ENCODE measurements at places on chromosomes 1 and 21.

GRCh38 chr1:34762474-34763141 is 3.1 kb downstream of the GJB4 start:
- no peak for DNase-seq

DNA sequence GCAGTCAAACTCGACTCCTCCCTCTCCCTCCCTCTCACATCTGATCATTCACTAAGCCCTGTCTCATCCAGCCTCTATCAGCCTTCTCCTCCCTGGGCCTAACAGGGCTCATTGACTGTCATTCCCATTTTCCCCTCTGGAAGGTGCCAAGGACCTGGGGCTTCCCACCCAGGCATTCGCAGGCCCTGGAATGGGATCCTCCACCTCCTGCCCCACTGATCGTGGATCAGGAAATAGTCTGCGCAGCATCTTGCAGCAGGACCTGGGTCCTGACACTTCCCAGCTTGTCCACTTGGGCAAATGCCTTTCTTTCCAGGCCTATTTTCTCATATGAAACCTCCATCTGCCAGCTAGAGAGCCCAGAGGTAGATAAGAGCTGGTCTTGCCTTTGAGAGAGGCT is 71.2 kb upstream of the ZC3H12A start:
- no peak for DNase-seq

GRCh38 chr1:110148961-110149360 is 1.3 kb upstream of the SLC6A17 start:
- DNase-seq = no peak

GRCh38 chr21:18715606-18716005 is 312.0 kb upstream of the TMPRSS15 start:
- DNase-seq = no peak

GRCh38 chr1:19272064-19272463 is 16.5 kb downstream of the AKR7A3 start:
- no peak for DNase-seq

- DNase-seq = peak; percentile 70
Observed at GRCh38 chr1:1264868-1265272, 8.8 kb downstream of the UBE2J2 start.

DNA sequence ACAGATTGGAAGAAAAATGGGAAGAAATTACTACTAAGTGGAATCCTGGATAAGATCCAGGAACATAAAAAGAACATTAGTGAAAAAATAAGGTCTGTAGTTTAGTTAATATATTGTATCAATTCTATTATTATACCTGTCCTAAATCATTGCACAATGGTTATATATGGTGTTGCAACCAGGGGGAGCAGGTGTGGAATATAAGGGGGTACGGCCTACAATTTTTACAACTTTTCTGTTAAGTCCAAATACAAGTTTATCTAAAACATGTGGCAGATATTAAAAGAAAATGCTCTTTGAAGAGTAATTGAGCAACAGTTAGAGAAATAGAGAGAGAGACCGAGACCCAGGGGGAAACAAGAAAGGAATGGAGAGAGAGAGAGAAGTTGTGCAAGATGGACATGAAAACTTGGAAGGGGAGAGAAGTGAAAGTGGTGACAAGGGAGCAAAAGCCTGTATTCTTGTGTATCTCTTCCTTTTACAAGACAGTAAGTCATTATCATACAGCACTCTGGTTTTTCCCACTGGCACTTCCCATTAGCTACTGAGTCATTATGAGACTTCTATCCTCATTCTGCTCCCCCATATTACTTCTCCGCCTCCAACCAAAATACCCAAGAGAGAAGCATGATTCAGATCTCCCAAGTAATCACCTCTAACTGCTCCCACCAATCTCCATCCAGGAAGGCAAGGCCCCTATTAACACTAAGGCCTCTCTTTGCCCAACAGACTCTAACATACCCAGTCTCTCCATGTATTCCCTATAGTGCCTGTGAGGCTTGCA is 22.3 kb upstream of the TRAF3IP3 start:
- DNase-seq = no peak

- no peak for DNase-seq
Observed at GRCh38 chr21:15722591-15723324, 7.0 kb upstream of the USP25 start.

- no peak for DNase-seq
Observed at GRCh38 chr1:86596741-86597290, 49.9 kb downstream of the CLCA4 start.

- DNase-seq = no peak
Observed at GRCh38 chr1:24855474-24855873, 74.6 kb downstream of the RUNX3 start.

GRCh38 chr1:8791819-8792218 is 25.6 kb downstream of the RERE start:
- DNase-seq = no peak

GRCh38 chr1:25562928-25563283 is 19.5 kb downstream of the LDLRAP1 start:
- DNase-seq = no peak

GRCh38 chr1:39411526-39412478 is 79.6 kb upstream of the BMP8A start:
- no peak for DNase-seq

DNA sequence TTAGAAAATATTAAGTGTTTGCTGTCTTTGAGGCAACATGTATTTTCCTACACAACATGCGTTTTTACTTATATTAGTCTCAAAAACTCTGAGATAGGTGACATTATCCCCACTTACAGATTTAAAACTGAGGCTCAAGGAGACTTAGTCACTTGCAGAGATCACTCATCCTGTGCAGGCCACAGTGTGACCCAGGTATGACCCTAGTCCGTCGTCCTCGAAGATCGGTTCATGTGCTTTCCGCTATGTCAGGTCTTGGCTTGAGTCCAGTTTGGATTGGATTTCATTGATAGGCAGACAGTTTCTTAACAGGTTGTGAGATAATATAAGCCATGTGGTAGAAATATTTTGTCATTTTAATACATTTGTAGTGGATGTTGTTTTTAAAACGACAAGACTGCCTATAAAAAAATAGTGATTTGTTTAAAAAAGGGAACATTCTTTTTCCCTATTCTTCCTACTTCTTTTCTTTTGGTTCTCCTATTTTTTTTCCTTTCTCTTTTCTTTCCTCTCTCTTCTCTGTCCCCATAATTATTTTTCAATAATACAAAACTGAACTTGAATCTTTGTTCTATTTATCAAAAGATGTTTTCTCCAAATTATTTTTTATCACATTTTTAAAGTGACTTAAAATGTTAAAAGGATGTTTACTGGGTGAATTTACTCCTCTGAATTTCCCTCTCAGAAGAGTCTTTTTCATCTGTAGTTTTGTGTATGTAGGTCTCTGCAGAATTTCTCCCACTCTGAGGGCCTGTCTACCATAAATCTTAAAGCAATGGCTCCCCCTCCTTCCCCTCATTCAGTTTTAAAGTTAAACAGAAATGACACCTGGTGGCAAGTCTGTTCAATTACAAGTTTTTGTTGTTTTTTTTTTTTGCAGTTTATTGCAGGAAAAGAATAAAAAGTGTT is 81.8 kb downstream of the PHTF1 start:
- peak; percentile 65 for DNase-seq

DNA sequence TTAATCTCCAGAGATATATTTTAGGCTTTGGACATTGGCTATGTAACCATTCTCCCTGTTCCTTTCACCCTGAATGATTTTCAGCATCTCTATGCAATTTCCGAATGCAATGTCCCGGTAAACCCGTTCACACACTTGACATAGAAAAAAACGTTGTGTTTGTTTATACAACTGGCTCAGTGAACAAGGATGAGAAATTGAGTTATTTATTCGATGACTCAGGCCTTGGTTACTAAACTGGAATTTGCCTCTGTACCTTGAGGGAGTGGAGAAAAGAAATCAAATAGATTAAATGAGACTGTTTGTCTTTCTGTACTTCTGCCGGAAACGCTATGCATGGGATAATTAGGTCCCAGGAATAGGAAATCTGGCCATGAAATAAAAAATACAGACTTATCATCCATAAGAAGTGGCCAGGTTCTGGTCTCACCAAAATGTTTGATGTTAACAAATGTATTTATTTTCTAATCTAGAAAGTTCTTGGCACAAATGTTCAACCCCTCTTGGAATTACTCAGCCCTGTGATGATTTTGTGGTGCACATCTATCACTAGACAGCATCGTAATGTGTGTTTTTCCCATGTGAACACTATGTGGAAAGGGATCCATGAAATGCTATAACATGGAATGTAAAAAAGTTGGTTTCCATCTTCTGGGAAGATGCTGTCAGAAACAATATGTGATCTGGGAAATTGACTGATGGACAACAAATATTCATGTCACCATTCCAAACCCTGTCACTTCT is 253.9 kb downstream of the DUSP10 start:
- DNase-seq = peak; percentile 41

GRCh38 chr1:245869847-245870246 is 637.2 kb downstream of the SMYD3 start:
- DNase-seq = no peak

DNA sequence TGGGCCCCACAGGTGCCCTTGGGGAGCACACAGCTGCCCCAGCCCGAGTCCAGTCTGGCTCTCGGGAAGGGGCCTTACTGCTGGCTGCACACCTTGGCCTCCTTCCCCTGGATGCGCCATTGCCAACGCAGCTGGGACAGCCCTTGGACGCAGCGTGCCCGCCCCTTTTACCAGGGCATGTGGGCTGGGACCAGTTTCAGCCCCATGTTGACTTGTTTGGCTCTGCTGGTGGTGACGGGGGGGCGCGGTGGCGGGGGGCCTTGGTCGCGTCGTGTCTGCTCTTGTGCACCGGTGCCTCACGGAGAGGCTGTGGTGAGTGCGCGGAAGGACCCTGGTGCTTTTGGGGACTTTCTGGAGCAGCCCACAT is 19.6 kb downstream of the SKI start:
- no peak for DNase-seq

GRCh38 chr1:59414406-59415133 is 117.7 kb downstream of the FGGY start:
- DNase-seq = no peak

DNA sequence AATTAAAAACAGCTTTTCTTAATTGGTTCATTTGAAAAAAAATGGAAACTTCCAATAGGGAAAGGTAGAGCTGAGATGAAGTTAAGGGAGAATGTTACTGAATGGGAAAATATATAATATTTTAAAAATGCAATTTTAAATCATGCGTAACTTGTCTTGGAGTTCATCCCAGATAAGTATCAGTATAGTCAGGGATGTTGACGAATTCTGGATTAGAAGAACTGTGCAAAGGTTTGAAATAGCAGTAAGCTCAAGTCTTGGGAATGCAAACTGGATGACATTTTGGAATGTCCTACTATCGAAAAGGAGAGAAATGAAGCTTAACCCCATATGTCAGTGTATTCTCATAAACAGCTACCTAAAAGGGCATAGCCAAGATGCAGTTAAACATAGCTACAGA is 4.0 kb upstream of the ST6GALNAC3 start:
- no peak for DNase-seq

GRCh38 chr1:96365596-96366390 is 355.8 kb upstream of the PTBP2 start:
- no peak for DNase-seq
